ENCODE measurements at places on chromosomes 3 and 15.

- DNase-seq, result no peak
Measured at GRCh38 chr15:48571510-48571909, 74.0 kb downstream of the FBN1 start.

DNA sequence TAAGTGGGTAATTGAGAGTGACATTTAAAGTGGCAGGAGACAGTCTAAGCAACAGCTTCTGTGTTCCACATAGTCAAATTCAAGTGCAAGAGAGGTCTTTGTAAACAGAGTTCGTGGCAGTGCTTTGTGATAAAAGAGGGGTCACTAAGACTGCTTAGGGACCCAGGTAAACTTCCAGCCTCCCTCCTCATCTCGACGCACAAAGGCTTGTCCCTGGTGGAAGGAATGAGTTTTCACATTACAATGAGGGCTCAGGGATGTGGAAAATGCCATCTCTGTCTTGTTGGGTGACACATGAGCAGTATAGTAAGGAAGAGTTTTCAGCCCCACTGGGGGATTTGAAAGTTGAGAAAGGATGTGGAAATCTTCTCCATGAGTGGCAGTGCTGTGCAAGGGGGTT, 7.3 kb downstream of the GMNC start:
- no peak for DNase-seq

- no peak for DNase-seq
Measured at GRCh38 chr15:101496198-101496986, 6.9 kb upstream of the PCSK6 start.

- no peak for DNase-seq
Measured at GRCh38 chr3:129077222-129077621, 16.6 kb downstream of the GP9 start.

DNA sequence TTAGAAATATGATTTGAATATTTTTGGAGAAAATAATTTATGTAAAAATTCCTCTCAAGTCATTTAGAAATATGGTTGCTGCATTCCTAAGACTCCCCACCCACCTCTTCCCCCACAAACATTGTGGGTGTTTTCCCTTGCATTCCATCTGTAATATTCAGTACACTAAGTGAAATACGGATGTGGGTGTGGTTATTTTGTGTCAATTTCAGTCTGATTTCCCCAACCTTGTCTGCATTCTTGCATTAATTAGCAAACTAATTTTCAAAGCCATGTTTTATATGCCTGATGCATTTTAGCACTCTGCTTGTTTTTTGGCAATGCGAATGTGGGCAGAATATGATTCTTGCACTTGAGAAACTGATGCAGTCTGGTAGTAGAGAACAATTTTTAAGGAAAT, 408.3 kb upstream of the RGMA start:
- DNase-seq, result no peak

DNA sequence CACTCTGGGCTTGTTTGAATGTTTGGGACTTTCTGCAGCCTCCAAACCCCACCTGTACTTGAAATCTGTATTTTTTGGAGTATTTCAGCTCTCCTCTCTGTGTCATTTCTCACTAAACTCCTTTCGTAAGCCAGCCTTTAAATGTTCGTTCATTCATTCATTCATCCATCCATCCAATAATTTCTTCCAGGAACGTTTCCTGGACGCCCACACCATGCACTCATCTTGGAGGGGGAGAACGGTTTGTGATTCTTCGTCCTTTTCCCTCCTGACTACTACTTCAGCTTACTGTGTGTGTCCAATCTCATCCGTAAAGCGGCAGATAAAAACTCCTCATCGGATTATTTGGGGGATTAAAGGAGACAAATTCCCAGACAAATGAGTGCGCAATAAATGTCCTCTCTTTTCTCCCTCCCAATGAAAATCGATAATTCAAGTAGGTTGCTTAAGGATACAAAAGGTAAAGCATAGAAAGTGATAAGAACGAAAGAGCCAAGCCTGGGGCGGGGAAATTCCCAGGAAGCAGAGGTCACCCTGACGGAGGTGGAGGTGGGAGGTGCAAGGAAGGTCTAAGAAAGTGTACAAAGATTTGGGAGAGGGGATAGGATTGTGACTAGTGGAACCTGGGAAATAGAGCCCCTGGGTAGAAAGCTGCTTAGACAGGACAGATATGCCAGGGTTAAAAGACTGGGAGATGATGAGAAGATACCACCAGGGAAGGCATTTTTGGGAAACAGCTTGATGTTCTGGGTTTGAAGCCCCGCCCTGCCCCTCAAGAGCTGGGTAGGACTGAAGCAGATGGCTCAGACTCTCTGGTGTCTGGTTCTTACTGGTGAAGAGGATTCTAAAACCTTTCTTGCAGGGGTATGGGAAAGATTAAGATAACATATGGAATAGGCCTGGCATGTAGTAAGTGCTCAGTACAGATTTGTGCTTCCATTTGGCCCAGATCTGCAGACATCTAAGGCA, 896 bp upstream of the KLHL25 start:
- DNase-seq, result no peak

DNA sequence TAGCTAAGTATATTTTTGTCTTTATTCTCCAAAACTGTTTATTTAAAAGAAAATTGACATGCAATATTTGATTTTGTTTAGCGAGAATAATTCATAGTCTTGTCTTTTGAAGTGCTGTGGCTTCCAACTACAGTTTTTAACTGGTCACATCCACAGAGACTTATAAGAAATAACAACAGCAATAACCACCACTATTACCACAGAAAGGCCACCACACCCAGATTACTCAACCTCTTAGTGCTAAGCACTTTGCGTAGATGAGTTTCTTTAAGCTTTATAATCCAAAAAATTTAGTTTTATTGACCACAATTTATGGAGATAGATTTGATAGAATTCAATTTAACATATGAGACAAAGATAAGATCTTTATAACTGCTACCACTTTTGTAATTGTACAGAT, 468.4 kb upstream of the UBE2E2 start:
- DNase-seq, result no peak

GRCh38 chr3:195753581-195753980, 32.8 kb downstream of the MUC20 start:
- no peak for DNase-seq

GRCh38 chr15:90883976-90884718, at the start of gene FES:
FES (plus strand) TSS chr15:90884504; CDS start chr15:90885046, 542 bp downstream.
- DNase-seq, result no peak

DNA sequence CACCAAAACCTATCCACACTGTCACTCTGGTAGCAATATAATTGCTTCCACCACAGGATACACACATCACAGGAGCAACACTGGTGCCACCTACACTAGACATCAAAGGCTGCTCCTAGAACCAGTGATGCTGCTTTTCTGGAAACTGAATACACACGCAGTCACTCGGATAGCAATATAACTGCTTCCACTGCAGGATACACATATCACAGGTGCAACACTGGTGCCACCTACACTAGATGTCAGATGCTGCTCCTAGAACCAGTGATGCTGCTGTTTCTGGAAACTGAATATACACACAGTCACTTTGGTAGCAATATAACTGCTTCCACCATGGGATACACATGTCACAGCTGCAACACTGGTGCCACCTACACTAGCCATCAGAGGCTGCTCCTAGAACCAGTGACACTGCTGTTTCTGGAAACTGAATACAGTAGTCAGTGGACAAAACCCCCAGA, 6.9 kb upstream of the TNFSF10 start:
- peak; percentile 53 for DNase-seq

- no peak for DNase-seq
Measured at GRCh38 chr3:79203144-79203519, 564.7 kb downstream of the ROBO1 start.

DNA sequence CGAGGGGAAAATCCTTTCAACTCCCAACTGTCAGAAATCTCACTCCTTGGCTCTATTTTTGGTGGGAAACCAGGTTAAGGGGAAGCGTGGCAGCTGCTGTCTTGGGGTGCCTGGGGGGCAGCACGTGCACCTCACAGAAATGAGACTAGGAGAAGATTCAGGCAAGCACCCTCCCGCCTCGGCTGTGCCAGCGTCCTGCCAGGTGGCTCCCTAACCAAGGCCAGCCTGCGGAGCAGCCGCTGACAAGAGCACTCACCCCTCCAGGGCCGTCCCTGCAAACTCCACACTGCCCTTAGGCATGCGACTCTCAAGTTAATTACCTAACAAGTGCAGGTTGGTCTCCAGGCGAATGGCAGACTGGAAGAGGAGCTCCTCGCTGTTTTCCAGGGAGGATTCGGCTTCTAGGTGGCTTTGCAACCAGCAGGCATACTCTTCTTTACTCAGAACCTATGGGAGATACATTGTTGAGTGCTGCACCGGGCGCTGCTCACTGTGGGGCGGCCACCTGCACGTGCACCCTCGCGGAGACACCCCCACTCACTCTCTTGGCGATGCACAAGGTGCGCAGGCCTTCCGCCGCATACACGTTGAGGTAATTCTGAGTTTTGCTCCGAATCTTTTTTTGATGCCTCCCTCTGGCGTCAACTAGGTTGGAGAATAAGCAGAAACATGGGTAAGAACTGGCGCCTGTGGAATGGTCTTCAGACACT, 155.3 kb downstream of the ATP10A start:
- no peak for DNase-seq

DNA sequence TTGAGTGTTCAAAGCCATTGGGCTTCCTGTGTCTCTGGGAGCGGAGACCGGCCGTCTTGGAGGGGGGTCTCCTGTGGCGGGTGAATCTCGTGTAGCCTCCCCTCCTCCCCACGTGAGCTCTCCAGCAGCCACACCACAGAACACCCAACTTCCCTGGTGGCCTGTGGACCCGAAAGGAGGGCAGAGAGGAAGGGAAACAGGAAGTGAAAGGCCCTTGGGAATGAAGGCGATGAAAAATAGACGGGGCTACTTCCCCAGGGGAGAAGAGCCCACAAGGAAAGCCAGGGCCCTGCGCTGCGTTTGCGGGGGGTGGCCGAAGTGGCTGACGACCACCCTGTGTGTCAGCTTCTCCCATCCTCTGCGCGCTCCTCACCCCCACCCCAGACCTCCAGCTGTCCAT, 5.4 kb downstream of the ANKRD63 start:
- DNase-seq, result no peak

- no peak for DNase-seq
Measured at GRCh38 chr3:105417525-105418289, 51.0 kb downstream of the ALCAM start.

- no peak for DNase-seq
Measured at GRCh38 chr3:25578059-25578458, 86.6 kb downstream of the TOP2B start.

- DNase-seq, result no peak
Measured at GRCh38 chr3:30282154-30282696, 324.2 kb upstream of the TGFBR2 start.

- no peak for DNase-seq
Measured at GRCh38 chr3:150751781-150752263, 11.1 kb downstream of the SIAH2 start.

DNA sequence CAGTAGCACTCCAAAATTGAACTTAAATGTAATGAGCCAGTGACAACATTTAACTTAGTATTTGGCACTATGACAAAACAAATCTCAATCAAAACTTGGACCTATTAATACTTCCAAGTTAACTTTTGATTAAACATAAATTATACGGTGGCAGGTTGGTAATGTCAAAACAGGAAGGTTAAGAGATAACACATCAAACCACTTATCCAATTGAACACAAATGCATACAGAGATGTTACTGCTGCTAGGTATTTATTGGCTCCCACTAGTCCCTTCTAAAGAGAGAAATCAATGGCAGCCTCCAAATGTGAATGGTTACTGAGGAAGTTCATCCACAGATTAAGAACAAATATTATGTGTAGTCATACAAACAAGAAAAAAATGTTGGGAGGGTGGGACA, 1.8 kb downstream of the GSK3B start:
- no peak for DNase-seq

GRCh38 chr3:108406063-108406660, 104.2 kb downstream of the MYH15 start:
- no peak for DNase-seq

DNA sequence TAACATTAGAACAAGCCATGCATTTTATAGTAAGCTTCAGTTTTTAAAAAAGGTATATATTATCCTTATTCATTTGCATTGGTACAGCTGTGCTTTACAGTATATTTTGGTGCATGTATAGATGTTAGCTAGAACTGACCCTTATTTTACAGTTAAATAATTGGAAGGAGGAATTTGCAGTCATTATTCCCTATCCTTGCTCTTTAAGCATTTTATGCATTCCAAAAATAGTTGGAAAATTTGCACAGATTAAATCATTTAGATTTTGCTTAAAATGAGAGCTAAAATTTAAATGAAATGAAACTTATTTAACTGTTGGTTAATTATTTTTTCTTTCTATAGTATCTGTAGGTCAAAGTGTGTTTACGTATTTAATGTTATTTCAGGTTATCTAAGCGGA, 667.1 kb downstream of the NAALADL2 start:
- no peak for DNase-seq

DNA sequence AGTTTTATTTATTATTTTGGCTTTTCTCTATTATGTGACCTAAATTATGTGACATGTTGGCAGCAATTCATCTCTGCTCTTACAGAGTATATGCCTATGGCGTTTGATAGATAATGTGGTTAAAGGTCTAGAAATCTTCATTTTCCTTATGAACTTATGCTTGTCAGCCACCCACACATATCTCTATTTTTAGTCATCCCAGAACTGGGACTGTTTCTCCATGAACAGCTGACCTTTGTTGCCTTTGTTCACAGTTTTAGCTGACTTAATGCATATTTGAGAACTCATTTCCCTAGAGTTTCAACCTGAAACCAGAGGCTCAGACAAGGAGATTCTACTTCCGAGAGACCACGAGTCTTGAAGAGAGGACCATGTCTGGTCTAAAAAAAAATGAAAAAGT, 176.5 kb downstream of the RAP2B start:
- no peak for DNase-seq

GRCh38 chr3:49702672-49703071, 13.3 kb downstream of the RNF123 start:
- no peak for DNase-seq

GRCh38 chr15:41072013-41072412, 44.1 kb downstream of the INO80 start:
- no peak for DNase-seq

DNA sequence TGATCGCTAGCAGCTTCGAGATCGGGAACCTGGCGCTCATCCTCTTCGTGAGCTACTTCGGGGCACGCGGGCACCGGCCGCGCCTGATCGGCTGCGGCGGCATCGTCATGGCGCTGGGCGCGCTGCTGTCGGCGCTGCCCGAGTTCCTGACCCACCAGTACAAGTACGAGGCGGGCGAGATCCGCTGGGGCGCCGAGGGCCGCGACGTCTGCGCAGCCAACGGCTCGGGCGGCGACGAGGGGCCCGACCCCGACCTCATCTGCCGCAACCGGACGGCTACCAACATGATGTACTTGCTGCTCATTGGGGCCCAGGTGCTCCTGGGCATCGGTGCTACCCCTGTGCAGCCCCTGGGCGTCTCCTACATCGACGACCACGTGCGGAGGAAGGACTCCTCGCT, 62.5 kb downstream of the SLCO3A1 start:
- no peak for DNase-seq

GRCh38 chr15:99578809-99579208, 13.0 kb downstream of the MEF2A start:
- no peak for DNase-seq

Data from stimulated activated naive CD4-positive, alpha-beta T cell treated with Interleukin-2 at 50 U/mL for 16 hours (primary cell).